ENCODE measurements at places on chromosomes 3 and 15.

DNA sequence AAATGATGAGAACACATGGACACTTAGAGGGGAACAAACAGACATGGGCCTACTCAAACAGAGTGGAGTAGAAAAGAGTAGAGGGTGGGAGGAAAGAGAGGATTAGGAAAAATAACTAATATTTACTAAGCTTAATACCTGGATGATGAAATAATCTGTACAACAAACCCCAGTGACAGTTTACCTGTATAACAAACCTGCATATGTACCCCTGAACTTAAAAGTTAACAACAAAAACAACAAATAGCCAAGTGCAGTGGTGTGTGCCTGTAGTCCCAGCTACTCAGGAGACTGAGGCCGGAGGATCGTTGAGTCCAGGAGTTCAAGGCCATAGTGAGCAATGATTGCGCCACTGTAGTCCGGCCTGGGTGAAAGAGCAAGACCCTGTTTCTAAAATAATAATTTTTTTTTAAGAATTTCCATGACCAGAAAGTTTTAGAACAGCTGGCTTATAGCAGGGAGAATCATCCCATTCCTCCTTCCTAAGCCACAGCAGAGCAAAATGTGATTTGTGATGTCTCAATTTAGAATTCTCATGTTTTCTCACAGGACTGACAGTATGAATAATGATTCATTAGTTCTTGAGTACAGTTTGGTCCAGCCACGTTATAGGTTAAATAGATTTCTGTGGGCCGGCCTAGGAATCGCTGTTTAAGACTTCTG is 150.0 kb downstream of the ZNF609 start:
- DNase-seq = no peak

DNA sequence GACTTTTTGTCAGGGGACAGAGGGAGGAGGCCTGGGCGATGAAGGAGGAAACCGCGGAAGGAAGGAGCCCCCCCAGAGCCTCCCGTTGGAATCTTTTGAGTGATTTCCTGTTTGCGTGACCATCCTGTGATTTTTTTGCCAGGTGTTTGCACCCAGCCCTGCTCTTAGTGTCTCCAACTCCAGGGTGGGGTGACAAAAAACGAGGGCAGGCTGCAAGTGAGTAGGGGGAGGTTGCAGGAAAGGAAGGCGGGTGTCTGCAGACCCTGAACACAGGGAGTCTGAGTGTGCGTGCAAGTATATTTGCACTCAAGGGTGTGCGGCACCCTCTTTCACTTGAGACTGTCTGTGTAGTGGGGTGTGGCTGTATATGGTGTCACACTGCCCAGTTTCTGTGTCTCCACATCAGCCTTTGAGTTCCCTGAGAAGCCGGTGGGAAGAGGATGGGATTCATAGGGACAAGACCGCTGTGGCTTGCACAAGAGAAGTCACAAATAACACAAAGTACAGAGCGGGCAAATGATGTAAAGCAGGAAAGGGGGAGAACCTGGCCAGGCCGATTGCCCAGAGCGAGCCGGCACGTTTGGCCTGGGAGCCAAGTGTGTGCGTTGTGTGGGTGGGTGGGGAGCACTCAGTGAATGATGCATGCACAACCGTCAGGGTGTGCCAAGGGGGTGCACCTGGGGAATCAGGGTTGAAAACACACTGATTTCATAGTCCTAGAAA is 6.6 kb downstream of the ISLR2 start:
- no peak for DNase-seq

DNA sequence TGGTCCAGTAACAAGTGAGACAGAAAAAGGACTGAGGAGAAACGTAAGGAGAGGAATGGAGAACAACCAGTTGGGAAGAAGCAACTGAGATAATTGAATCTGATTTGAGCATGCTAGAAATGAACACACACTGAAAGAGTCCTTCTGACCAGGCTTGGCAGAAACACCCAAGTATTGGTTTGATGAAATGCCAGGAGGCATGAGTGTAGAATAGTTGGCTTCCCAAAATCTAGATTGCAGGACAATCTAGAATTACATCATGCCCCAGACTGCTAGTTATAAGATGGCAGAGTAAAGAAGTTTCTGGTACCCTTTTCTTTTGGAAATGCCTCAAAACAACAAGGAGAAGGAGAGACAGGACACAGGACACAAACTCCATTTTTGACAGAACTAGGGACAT is 189.7 kb upstream of the STT3B start:
- no peak for DNase-seq

DNA sequence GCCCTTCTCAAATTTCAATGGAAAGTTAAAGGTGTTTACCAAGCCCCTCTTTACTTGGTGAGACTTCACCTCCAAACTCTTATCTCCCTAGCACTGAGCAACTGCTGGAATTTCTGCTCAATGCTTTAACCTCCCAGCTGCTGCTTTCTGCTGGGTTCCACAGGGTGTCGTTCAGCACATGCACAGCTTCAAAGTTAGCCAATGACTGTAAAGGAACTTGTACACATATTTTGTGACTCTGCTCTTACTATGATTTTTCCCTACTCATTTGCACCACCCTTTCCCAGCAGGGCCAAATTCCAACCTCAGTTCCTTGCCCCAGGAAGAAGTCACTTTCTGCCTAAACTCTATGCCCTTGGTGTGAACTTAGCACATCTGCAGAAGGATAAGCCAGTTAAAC is 89.7 kb downstream of the ULK4 start:
- DNase-seq = peak; percentile 41

DNA sequence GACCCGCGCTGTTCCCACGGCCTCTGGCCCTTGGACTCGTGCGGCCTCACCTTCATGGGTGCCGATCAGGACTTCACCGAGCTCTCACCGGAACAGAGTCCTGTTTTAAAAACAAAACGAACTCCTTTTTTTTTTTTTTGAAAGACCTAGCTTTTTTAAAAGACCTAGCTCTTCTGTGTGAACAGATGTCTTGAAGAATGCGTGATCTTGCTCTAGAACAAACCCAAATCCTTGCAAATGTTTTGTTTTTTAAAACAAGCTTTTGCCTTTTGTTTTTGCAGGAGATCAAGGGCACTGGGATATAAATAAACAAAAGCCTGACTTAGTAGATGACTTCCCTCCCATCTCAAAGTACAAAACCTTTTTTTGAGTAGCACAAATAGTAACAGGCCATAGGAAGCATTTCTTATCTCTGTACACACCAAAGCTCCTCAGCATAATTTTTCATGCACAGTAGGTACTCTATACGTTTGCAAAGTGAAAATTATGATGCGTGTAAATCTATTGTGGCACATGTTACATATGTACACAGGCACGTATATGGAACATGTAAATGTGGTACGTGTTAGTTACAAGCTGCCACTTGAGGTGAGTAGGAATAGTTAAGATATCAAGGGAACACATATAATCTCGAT is 1.1 kb upstream of the MSL2 start:
- DNase-seq = no peak

DNA sequence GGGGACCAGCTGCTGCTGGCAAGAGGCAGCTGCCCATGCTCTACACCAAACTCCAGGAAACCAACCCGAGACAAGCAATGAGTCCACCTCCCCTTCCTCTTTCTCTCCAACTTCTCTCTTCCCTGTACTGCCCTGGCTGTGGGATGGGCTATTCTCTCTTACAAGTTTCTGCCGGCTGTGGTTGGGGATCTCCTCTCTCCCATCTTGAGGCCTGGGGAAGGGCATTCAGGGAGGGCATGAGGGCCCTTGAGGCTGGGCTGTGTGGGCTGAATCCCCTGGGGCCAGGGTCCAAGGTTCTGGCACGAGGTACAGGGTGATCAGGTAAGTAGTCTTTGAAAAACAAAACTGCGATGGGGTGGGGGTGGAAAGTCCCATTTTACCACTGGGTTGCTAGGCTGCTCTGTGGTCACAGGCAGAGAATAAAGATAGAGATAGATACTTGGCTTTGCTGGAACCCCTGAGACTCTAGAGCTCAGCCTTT is 32.3 kb upstream of the CTSH start:
- no peak for DNase-seq

DNA sequence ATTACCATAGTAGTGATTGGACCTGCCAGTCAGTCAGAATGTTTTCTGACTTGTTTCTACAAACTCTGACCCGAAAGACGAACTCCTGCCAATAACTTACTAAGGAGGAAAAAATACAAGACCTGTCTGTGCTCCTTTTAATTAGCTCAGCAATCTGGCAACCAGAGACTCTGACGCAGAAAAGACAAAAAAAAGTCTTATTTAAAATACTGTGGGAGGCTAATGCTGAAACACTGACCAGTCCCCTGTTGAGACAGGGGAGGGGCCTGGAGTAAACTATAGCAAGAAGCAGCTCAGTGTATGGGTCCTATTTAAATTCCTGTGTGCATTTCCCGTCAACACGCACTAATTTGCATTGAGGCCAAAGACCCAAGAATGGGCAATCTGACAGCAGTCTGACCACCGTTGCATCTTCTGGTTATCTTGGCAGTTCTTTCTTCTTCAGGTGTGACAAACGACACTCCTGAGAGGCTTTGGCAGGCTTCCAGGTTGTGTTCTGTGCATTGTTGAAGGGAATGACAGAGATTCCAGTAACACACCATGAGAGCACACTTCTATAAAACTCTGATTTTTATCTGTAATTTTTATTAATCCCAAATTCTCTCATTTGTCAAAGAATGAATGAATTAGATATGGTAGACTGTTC is 1114.3 kb downstream of the IGSF11 start:
- no peak for DNase-seq

GRCh38 chr15:48650931-48651330 is 5.4 kb upstream of the FBN1 start:
- no peak for DNase-seq

DNA sequence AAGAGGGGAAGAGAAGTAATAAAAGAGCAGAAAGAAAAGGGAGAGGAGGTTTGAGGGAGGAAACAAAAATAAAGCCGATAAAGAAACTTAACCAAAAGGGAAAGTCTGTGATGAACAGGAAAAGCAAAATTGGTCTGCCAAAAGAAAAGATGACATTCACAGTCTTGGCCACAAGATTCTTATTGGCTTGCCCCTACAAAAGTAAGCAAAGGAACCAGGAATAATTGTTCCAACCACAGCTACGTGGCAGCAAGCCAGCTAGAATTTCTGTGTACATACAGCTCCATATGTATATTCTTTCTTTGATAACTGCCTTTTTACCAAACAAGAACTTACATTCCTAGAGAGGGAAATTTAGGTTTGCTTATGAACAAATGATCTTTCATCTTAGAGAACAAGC is 79.6 kb downstream of the MLH1 start:
- DNase-seq = no peak

DNA sequence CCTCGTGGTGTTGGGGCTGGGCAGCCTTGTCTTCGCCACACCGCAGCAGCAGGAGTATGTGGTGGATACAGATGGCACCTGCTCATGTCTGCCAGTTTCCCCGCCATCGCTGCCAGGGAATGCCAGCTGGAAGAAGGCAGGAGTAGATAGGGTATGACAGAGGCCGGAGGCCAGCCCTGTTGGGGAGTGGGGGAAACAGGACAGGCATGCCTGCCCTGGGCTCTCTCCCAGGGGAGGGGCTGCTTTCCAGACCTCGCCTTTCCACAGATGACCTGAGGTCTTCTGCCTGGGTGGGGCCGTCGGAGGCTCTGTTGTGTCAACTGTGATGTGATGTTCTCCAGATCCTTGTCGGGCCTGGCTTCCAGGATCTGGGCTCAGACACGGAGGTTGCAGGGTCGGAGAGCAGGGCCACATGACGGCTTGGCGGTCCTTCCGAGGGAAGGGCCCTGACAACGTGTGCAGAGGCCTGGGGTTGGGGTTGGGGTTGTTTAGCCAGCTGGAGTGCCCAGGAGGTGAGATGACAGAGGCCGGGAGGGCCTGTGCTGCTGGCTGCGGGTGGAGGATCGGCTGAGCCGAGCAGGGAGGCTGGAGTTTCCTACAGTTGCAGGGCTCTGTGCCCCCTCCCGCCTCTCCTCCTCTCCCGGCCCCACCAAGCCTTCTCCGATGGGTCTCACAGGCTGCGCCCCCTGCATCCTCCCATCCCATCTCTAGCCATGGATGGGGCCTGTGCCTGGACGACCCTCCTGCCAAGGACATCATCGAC is 102.0 kb downstream of the TBC1D2B start:
- DNase-seq = peak; percentile 93

GRCh38 chr3:159856590-159857104 is 132.0 kb upstream of the IL12A start:
- peak; percentile 31 for DNase-seq

- no peak for DNase-seq
These were observed 16.9 kb upstream of the NXPE3 start for GRCh38 chr3:101762041-101762646.

DNA sequence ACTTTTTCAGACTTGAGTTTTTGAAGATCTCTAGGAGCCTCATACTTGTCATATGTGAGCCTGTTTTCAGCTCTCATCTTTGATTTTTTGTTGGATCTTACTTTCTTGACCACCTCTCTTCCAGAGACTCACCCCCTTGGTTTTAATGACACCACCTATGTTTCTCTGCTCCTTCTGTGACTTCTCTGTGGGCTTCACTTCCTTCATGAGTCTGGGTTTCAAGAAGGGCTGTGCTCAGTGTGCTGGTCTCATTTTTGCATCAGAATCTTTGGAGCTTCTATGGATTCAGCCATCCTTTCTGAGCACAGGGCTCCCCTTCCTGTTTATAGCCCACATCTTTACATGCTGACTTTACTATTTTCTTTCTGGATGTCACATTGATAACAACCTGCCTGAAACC is 17.7 kb downstream of the PPM1L start:
- no peak for DNase-seq

- DNase-seq = no peak
These were observed 28.5 kb downstream of the DNAJC13 start for GRCh38 chr3:132445817-132446216.

DNA sequence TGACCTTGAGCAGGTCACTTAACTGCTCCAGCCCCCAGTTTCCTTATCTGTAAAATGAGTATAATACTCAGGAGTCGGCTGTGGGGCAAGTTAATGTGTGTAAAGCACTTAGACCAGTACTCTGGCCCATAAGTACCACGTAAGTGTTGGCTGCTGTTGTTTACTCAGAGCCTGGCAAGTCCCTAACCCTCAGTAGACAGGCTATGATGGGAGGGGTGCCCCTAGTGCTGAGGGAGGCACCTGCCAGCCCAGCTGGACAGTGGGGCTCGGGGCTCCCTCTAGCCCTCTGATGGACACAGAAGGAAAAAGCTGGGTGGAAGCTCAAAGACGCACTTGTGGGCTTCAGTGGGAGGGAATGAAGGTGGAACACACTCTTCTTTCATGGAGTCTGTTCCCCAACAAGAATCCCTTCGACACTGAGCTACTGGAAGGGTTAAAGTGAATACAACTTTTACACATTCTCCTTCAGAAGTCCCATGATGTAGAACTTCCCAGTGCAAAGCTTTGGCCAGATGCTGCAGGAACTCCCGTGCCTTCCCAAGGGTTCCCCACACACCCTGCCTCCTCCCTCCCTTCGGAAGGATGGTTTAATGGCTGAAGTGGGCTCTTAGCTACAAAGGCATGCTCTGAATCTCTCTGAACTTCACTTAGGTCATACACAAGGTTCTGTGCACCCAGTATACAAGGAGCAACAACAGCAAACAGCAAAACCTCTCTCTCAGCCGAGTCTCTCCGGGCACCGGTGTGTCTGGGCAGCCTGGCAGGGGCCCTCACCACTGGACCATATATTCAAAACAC is 25.4 kb downstream of the TMEM44 start:
- no peak for DNase-seq

DNA sequence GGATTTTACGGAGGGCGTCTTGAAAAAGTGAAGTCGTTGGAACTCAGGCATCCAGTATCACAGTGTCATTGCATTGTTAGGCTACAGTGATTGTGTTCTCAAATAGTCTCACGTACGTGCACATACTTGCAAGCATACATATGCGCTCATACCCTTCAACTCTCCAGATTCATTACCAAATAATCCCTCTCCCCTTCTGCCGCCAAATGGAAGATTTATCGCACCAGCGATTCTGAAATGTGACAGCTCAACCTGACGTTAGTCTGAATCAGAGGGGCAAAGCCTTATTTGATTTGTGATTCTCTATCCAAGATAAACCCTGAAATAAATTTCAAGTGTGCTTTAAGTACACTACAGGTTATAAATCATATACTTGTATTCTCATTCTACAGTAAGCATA is 119.4 kb downstream of the GADL1 start:
- no peak for DNase-seq

Measured in ELF-1 (cell line).